ENCODE measurements at places on chromosomes 2 and 18.

DNA sequence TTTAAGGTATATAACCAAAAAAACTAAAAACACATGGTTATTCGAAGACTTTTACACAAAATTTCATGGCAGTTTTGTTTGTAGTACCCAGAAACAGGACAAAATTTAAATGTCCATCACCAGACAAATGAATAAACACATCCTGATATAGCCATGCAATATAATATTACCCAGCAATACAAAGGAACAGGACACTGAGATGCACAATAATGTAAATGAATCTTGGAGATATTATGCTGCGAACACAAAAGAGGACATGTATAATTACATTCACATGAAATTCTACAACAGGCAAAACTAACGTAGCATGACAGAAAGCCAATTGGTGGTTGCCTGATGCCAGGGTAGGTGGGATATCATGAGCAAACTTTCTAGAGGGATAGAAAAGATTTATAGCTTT is 92.4 kb upstream of the OTX1 start:
- no peak for DNase-seq

DNA sequence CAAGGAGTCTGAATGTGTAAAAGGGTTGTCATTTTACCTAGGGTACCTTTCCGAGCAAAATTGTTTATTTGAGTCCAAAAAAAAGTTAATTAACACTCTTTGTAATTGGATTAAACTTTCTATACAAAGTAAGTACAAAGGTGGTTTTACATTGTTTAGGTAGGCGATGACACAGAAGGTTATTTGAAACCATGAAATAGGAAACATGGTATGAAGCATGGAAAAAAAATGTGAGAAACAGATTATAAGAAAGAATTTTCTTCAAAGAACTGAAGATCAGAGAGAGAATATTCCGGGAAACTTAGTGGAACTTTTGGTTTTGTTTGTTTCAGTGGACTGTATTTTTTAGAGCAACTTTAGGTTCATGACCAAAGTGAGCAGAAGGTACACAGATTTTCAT is 32.7 kb downstream of the CARF start:
- DNase-seq: no peak

DNA sequence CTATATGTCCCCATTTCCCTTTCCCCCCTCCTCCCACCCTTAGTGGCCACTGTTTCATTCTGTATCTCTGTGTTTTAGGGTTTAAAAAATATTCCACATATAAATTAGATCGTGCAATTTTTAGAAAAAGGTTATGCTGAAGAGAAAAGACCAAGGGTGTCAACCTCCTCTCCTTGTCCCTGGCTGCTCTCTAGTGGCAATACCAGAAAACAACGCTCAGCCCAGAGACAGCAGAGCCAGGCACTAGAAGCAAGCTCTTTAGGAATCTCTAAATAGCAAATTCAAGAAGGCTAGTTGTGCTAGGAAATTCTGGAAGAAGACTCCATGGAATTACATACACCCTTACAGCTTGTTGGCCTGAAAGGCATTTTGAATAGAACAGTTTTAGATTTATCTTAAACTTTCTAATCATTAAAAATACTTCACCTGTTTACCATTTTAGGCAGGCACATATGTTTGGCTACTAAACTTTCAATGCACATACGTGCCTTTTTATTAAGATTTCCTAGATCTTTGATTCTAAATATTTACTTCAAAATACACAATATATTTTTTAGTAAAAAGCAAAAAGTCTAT is 35.1 kb upstream of the RASGRP3 start:
- DNase-seq: no peak

DNA sequence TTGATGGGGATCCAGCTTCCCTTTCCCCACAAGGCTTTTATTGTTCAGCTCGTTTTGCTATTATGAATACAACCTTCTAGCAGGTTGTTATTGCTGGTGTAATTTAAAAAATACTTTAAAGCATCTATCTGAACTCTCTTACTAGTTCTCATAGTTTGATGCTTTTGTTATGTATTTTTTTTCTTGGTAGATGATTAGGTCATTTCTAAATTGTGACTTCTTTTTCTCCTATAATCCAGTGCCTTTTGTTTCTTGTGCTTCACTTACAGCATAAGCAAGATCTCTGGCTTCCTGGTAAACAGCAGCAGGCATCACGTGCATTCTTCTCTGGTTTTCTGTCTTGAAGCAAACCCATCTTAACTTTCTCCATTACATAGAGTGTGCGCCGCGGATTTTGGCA is 96.1 kb downstream of the FAM168B start:
- no peak for DNase-seq

DNA sequence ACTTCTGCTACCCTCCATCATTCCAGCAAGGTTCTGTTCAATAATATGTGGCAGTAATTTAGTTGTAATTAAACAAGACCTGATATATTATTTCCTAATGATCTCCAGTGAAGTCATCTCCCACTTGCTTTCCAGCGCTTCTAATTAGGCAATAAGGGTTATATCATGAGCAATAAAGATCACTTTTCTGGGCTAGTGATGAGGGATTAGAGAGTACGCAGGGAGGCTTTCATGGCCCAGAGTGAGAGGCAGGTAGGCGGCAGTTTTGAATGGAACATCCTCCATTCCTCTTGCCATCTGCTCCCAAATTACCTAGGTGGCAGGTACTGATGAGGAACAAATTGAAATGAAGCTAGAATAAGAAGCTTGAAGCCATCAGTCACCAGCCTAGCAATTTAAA is 358.1 kb upstream of the SYT4 start:
- no peak for DNase-seq

- DNase-seq: no peak
Observed at GRCh38 chr2:241775223-241776177, 1.1 kb upstream of the GAL3ST2 start.

- DNase-seq: no peak
Observed at GRCh38 chr2:68908392-68908970, 37.3 kb upstream of the BMP10 start.

DNA sequence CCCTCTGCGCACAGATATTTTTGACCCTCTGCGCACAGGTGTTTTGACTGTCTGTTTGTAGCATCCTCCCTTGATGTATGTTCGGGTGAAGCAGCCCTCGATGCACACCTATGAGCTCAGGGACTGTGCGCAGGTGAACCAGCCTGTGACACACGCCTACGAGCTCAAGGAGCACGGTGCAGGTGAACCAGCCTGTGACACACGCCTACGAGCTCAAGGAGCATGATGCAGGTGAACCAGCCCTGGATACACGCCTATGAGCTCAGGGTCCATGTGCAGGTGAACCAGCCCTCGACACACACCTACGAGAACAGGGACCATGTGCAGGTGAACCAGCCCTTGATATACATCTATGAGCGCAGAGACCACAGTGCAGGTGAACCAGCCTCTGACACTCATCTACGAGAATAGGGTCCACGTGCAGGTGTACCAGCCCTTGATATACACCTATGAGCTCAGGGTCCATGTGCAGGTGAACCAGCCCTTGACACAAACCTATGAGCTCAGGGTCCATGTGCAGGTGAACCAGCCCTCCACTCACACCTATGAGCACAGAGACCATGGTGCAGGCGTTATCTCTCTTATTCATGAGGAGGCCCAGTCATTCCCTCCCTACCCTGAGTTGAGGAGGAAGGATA is 33.9 kb downstream of the SH3BP4 start:
- DNase-seq: no peak

GRCh38 chr2:213089438-213089837 is 62.0 kb downstream of the IKZF2 start:
- no peak for DNase-seq

GRCh38 chr2:105324101-105324500 is 5.4 kb downstream of the TGFBRAP1 start:
- DNase-seq: no peak

DNA sequence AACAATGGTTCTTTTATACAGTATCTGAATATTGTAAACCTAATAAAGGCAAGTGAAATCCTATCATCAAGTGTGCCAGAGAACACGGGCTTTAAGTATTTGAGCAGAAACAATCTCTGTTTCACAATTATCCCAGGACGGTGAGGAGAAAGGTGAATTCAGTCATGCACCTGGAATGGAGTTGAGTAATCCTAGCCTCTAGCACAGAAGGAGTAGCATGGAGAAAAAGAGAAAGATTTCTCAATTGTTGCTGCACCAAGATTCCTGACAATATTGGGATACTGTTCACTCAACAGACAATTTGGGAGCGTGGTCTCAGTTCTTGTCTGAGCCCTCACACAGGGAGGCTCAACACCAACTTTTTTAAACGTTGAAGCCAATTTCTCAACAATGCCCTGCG is 510.6 kb downstream of the SOX11 start:
- DNase-seq: no peak

GRCh38 chr2:135875491-135876065 is 665 bp downstream of the MCM6 start:
- no peak for DNase-seq

- DNase-seq: no peak
Observed at GRCh38 chr2:238747114-238747513, 100.8 kb upstream of the TWIST2 start.

DNA sequence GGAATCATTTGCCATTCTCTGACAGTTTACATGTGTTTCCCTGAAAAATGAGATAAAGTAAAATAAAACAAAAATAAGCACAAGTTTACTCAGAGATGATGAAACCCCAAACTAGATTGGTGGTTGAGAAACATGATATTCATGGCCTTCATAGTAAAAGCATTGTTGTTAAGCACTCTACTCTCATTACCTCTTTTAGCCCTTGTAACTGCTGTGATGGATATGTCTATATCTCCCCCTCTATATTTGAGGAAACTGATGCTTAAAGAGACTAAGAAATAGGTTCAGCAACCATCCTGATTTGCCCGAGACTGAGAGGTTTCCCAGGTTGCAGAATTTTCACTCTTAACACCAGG is 33.9 kb upstream of the GALNT3 start:
- no peak for DNase-seq

DNA sequence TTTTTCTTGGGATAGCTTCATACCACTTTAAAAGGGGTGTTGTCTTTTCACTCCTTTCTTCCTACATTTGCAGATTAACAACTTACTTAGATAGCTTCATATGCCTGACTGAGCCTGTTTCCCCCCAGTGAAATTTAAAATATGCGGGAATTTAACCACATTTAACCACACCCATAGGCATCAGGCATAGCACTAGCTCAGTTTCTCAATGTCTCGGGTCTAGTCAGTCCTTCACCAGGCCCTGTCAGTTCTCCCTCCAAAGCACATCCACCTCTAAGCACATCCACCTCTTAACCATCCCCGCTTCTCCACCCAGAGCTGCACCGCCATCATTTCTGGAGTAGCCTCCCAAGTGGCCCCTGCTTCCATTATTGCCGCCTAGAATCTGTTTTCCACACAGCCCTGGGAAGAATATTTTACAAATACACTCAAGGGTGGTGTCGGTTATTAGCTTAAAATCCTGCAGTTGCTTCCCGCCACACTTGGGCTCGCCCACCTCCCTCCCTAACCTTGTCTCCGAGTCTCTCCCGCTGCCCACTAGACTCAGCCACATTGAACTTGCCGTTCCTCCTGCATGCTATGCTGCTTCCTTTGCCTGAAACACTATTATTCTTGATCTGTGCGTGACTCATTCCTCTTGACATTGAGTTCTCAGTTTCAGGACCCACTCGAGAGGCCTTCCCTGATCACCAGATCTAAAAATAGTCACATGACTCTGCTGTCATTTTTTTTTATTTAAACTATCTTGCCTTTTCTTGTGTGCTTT is 68.3 kb downstream of the SPTBN1 start:
- no peak for DNase-seq

- no peak for DNase-seq
Observed at GRCh38 chr2:206990360-206990759, 51.0 kb downstream of the CPO start.

- DNase-seq: no peak
Observed at GRCh38 chr2:31476511-31477180, 62.1 kb upstream of the XDH start.

GRCh38 chr18:28422577-28422976 is 245.6 kb upstream of the CDH2 start:
- no peak for DNase-seq

GRCh38 chr2:17051538-17051937 is 385.9 kb upstream of the CYRIA start:
- no peak for DNase-seq

- DNase-seq: no peak
Observed at GRCh38 chr2:159379181-159379580, 92.7 kb upstream of the WDSUB1 start.

GRCh38 chr2:98771264-98771663 is 40.3 kb upstream of the MGAT4A start:
- DNase-seq: no peak

GRCh38 chr2:103401621-103402020 is 639.8 kb downstream of the TMEM182 start:
- no peak for DNase-seq

- DNase-seq: no peak
Observed at GRCh38 chr2:129276978-129277584, 702.4 kb upstream of the RAB6C start.

GRCh38 chr2:120539937-120540718 is 194.2 kb downstream of the INHBB start:
- DNase-seq: no peak

All from cortex of kidney (tissue), 1 donor.